ENCODE measurements at places on chromosomes 2 and 18.

- DNase-seq = no peak
These were observed 71.8 kb upstream of the SMAD7 start for GRCh38 chr18:49022311-49023161.

DNA sequence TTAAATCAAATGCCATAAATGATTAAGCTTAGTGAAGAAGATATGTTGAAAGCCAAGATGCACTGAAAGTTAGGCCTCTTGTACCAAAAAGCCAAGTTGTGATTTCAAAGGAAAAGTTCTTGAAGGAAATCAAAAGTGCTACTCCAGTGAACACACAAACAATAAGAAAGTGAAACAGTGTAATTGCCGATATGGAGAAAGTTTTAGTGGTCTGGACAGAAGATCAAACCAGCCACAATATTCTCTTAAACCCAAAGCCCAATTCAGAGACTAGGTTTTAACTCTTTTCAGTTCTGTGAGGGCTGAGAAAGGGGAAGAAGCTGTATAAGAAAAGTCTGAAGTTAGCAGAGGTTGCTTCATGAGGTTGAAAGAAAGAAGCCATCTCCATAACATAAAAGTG lies 101.8 kb upstream of the RPE start:
- DNase-seq = no peak

DNA sequence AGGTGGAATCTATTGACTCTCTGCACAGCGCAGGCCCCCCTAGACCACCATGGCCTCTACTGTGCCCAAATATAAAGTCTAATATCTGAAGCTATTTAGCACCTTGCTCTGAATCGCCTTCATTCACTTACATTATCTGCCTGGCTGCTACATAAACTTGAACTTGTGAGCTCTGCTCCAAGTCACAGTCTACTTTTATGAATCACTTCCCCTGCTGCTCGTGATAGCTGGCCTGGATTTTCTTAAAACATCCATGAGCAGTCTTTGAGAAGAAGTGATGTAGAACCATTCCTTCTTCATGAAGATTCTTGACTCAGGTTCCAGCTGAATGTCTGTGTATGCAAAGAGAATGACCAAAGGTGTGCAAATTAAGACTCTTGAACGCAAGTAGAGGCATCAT lies 359.5 kb downstream of the RND3 start:
- no peak for DNase-seq

GRCh38 chr18:39549144-39549543 lies 1983.5 kb upstream of the CELF4 start:
- no peak for DNase-seq

DNA sequence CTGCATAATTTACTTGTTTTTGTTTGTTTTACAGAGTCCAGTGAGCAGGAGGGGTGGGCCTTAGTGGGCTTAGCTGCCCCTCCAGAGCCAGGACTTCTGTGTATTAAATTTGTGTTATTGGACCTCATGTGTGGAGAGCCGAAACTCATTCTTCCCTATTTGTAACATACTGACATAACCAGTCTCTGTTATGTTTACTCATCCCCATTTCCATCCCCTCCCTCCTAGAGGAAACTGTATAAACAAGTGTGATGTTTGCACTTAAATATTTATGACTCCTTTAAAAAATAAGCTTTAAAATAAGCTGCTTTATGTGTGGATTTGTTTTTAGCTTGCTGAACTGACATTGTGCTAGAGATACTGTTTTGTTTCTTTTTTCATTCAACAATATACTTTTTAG lies 13.8 kb downstream of the ZNF512 start:
- no peak for DNase-seq

DNA sequence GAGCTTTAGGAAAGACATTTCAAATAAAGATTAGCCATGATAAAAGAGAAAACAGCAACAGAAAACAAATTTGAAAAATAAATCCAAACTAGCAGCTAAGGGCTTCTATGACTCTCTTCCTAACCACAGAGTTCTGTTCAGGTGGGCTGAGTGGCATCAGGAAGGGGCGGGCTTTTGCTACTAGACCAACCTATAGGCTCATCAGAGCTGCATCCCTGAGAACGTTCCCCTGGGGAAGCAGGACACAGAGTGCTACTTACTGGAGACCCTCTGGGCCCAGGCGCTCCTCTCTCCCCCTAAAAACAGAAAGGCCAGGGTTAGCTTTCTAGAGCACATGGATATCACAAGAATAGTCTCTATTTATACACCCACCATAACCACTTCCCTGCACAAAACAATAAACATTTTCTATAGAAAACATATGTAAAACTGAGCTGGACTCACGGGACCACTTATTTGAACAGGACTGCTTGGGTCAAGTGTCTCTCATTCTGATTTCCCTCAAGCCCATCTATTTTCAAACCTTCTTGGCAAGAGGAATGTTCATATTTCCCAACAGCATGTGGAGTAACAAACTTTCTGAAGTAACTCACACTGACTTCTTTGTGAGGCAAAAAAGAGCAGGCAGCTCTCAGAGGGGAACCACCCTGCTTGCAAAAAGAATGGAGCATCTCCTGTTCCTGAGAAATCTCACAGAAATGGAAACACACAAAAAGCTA lies 78.9 kb upstream of the LMAN1 start:
- no peak for DNase-seq

DNA sequence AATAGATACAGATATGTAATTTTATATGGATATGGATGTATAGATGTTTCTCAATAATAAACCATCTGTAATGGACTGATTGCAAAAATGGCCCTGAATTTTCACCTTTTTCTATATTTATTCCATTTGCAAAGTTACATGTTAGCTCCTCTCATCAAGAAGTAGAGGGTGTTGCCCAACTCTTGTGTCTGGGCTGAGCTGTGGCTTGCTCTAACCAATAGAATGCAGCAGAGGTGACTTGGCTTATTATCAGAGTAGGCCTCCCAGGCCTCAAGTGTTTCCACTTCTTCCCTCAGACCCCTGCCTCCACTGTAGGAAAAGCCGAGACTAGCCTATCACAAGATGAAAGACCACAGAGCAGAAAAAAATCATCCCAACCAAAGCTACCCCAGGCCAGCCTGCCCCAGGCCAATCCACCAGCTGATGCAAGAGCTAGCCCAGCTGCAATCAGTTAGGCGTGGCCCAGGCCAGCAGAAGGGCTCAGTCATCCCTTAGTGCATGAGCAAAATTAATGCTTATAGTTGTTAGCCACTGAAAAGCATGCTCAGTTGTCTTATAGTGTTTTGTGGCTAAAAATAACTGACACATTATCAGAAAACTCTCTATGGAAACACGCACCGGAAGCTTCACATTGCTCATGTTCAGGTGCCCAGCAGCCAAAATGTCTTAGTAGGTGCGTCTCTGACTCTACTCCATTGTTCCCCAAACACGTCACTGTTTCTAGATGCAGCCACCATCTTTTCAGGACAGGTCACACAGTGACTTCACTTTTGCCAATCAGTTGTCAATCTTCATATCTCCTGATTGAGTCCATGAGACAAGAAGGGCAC lies 464.0 kb downstream of the FBXO15 start:
- no peak for DNase-seq

- no peak for DNase-seq
These were observed 41.6 kb downstream of the TDRD15 start for GRCh38 chr2:21165350-21165749.

GRCh38 chr2:48715042-48715899 lies 40.3 kb downstream of the LHCGR start:
- DNase-seq = no peak

GRCh38 chr18:76847916-76848315 lies 25.6 kb downstream of the ZNF236 start:
- no peak for DNase-seq

GRCh38 chr2:30510409-30510808 lies 63.4 kb downstream of the LCLAT1 start:
- no peak for DNase-seq

DNA sequence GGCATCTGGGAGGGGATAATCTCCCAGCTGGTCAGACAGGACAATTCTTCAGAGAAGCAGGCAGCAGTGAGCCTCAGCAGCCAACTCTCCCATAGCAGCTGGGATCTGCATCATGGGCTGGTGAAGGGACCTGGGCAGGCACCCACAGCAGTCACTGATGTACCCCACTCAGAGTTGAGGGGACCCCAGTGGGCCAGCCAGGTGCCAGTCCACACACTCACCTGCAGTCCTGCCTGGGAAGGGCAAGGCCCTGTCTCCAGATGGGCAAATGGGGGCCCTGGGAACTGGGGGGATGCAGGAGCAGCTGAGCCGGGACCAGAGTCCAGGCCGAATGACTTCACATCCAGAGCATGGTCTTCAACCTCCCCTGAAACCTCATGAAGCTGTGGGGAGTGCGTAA lies 170.4 kb downstream of the ZFP36L2 start:
- no peak for DNase-seq

- DNase-seq = no peak
These were observed 97.4 kb upstream of the LCLAT1 start for GRCh38 chr2:30349691-30350090.

DNA sequence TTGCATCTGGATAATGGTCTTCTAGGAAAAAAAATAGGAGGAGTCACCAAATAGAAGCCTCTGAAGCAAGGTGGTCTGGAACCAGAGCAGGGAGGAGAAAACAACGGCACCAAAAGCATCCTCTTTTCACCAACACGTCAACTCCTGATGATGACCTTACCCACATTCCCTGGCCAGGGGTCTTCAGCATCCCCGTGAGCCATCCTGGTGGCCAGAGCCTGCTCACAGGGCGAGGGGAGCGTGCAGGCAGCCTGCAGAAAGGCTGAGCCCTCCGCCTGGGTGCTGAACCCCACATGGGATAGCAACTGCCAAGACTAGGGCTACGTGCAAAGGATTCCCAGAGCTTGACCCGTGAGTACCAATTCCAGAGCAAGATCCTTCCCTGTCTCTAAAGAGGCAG lies 191.0 kb downstream of the NDUFA10 start:
- no peak for DNase-seq

- DNase-seq = no peak
These were observed 113.7 kb downstream of the B3GNT2 start for GRCh38 chr2:62309465-62310091.

- DNase-seq = no peak
These were observed 31.2 kb downstream of the PROC start for GRCh38 chr2:127449414-127449813.

DNA sequence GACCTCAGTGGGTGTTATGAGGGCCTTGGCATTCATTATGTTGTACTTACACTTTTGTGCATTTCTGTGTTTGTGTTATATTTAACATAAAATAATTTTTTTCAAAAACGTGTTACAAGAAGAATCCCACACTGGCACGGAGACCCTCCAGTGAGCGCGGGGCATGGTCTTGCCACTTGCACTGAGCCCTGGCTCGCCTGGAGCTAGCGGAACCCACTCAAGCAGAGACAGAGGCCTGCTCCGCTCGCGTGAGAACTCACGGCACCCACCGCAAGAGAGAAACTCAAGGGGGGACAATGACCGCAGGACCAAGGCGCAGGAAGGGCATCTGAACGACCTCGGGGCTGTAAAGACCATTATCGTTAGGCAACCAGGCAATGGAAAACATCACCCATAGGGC lies 248.0 kb upstream of the SOX11 start:
- no peak for DNase-seq

- no peak for DNase-seq
These were observed 2.5 kb upstream of the DUSP2 start for GRCh38 chr2:96147593-96148201.

DNA sequence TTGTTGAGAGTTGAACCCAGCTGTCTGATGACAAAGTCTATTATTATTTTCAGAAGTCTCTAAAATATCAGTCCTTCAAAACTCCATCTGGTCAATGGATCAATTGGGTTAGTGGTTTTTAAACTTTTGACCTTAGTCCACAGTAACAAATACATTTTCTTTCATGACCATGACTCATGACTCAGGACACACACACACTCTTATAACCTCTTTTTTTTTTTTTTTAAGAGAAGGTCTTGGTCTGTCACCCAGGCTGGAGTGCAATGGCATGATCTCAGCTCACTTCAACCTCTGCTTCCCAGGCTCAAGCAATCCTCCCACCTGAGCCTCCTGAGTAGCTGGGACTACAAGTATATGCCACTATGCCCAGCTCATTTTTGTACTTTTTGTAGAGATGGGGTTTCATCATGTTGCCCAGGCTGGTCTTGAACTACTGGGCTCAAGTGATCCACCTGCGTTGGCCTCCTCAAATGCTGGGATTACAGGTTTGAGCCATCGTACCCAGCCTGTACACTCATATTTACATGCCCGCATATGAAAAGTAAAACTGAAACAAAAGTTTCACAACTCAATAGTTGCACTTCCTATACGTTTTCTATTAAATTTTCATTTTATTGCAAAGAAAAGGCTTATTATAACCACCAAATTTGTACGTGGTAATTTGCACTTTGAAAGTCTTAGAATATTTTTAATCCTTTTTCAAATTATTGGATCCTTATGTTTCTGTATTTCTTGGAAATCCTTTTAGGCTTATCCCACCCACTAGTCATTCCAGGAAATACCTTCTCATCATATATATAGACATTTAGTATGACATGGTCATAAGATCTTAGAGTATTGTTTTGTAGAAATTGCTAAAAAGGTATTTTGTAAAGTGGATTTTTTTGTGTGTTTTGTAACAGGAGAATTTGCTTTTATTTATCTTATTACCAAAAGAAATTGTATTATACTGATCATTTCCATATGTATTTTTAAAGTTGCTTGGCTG lies 199.0 kb downstream of the LPIN1 start:
- no peak for DNase-seq

GRCh38 chr2:55489467-55490062 lies 30.0 kb upstream of the CFAP36 start:
- DNase-seq = no peak

DNA sequence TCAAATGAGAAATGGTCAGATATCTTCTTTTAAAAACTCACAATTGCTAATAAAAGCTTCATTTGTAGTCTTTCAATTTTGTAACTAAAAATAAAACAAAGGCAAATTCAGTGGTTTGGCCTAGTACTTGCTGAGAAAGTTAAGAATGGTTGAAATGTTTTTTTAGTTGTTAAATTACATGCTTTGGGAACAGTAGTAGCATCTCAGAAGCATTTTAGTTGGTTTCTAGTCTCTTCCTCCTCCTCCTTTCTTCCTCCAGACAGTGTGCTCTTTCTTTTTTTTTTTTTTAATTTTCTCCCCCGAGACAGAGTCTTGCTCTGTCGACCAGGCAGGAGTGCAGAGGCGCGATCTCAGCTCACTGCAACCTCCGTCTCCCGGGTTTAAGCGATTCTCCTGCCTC lies 9.8 kb downstream of the TRAK2 start:
- no peak for DNase-seq

- no peak for DNase-seq
These were observed 19.4 kb downstream of the FAM110C start for GRCh38 chr2:26891-27290.

DNA sequence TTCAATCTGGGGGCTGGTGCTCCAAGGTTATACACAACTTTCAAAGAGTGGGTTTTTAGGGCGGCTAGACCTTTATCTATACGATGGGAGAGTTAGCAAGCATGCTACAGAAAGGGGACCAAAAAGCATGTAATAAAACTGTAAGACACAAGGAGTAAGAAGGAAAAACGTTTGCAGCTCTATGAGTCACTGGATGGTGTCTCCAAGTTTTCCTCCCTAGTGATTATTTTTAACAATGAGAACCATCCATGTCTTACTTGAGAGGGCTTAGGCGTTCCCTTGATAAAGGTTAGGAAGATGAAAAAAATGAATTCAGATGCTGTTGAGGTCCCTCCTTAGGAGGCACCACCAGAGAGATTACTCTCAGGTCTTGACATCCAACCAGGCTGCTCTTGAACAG lies 75.9 kb downstream of the HRH4 start:
- no peak for DNase-seq

All from cortex of kidney (tissue), 1 donor.